ENCODE measurements at places on chromosomes 2 and 18.

DNA sequence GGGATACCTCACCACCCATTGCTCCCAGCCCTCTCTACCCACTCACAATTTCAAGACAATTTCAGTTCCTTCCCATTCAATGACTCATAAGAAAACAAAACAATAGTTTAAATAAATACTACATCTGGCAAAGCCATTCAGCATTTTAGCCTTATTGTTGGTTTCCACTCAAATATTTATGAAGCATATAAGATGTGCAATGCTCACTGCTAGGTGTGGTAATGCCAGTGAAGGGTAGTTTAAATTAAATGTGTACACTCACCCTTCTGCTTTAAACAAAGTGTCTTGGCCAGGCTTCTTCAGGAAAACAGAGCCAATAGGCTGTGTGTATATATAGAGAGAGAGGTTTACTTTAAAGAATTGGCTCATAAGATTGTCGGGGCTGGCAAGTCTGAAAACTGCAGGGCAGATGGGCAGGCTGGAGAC, 37.0 kb downstream of the INO80C start:
- DNase-seq: no peak

DNA sequence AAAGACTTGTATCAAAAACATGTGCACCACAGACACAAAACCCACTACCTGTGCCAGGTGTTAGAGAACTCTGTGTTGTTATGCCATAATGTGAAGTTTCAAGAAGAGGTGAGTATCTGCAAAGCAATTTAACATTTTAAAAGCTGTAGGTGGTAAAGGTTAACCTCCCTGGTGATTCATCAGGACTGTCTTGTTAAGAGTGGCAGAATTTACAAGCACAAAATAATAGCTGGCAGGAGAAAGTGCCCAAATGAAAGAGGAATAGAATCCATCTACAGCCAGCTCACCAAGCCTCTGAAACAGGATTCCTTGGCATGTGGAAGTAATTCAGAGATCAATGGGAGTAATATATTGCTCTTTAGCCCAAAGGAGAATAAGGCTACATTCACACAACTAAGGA, 230.7 kb downstream of the AFF3 start:
- DNase-seq: no peak

GRCh38 chr2:120429586-120430500, 83.9 kb downstream of the INHBB start:
- DNase-seq: no peak

DNA sequence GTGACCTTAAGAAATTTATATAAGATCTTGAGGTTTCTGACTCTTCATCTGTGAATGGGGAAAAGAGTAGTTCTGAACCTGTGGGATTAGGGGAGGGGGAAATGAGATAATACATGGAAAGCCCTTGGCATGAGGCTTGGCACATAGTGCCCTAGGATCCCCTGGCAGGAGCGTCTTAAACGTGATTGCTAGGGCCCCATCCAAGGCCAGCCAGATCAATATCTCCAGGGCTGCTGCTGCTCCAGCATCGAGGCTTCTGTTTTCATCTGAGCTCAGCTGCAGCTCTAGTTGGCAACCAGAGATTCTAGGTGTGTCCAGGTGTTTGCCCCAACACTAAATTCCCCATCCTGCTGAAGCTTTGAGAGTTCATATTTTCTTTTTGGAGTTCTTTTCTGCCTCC, 71.0 kb downstream of the IL1R2 start:
- DNase-seq: no peak

- DNase-seq: no peak
These were observed 111.8 kb upstream of the CAB39 start for GRCh38 chr2:230600881-230601280.

GRCh38 chr2:240728361-240728760, 36.7 kb downstream of the AQP12A start:
- DNase-seq: no peak

DNA sequence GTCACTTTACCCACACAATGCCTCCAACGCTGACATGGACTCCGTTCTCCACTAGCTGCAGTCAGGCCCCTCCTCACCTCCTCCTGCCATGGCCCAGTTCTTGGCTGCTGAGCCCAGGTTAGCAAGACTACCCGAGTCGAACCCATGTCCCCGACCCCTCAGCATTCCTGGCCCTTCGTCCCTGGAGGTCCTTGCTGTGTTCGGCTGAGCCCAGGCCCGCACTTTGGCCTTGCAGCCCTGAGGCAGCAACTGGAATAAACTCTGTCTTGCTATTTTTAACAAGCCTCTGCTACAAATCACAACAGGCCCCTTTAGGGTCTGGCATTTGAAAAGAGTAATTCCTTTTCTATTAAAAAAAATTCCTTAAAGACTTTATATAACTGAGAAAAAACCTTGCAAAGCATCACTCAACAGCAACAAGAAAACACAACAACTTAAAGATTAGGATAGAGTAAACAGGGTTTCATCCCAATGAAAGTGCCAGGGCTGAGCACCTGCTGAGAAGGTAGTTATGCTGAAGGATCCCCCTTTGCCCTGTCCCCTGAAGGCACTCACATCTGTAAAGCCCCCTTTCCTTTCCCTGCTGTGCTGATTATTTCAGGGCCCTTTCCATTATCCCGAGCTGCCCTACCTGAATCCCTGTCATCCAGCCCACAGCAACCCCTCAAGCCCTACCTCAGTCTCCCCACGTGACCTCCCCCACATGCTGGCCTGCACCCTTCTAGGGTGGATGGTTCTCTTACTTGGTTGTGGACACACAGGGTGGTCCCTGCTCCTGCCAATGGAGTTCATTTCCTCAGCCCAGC, 120.0 kb upstream of the SNTG2 start:
- no peak for DNase-seq

DNA sequence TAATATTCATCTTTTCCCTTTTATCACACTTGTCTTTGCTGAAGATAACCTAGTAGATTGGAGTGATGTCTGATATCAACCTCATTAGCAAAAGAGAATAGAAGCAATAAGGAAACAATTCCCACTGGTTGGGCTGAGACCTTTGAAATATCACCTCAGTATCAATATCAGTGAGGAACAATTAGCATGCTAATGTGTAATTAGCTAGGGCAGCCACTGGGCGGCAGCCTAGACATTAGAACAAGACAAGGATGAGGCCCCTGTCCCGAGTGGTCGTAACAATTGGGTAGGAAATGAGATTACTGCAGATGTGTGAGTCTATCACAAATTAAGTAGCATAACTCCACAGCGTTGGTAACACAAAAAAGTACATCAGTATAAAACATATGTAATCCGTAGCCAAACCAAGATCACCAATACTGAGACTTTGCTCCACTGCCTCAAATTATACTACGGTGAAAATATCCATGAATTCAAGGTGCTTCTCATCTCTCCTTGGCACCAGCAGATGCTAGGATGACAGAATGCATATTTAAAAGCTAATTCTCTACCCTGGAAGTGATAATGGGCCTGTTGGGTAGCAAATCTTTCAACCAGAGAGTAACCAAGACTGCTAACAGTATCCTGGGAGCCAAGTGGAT, 99.1 kb downstream of the ALPK2 start:
- peak; percentile 55 for DNase-seq

GRCh38 chr2:15640261-15640711, 48.6 kb downstream of the DDX1 start:
- no peak for DNase-seq

- no peak for DNase-seq
These were observed 138.4 kb downstream of the FAM210A start for GRCh38 chr18:13587937-13588336.

DNA sequence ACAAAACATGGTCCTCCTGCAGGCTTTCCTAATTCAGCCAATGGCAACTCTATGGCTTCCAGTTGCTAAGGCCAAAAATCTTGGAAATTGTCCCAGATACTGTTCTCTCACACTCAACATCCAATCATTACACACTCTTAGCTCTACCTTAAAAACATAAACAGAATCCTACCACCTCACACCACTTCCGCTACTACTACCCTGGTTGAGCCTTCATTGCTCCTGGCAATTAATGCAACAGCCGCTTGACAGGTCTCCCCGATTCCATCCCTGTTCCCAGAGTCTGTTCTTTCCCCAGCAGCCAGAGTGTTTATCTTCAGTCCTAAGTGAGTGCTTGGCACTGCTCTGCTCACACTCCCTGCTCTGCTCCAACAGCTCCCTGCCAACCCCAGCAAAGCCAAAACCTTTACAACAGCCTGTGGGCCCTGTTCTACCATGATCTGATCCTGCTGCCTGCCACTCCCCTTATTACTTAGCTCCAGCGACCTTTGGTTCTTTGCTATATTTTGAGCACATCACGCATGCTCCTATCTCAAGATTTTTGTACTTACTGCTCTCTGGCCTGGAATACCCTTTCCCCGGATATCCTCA, 67.5 kb upstream of the AMMECR1L start:
- no peak for DNase-seq

DNA sequence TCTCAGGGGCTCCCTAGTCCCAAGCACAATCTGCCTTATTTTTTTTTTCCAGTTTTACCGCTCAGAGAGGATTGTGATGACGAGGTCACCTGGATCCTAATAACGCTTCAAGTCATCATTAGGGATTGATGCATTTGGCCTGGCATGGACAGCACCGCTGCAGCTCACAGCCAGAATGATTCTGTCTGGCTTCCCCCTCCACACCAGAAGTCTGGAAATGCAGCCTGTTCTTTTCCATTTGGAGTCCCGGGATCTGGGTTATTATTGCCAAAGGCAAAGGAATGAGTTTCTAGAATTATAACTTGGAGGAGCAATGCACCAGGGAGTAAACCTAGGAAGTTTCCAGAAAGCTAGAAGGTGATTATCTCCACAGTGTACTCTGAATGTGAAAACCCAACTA, 81.1 kb upstream of the TAF1B start:
- no peak for DNase-seq

DNA sequence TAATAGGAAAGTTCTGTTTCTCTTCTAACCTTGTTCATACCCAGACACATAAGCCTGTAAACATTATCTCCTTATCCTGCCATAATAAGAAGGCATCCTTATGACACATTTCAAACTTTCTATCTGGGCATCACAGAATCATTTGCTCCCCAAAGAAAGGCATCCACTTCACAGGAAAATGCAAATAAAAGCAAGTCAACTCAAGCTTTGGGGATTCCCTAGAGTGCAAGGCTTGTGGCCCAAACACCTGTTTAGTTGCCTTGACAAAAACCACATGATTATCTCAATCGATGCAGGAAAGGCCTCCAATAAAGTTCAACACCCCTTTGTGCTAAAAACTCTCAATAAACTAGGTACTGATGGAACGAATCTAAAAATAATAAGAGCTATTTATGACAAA, 195.7 kb upstream of the GALNT5 start:
- DNase-seq: no peak

GRCh38 chr2:17208511-17208910, 309.7 kb downstream of the RAD51AP2 start:
- DNase-seq: no peak

DNA sequence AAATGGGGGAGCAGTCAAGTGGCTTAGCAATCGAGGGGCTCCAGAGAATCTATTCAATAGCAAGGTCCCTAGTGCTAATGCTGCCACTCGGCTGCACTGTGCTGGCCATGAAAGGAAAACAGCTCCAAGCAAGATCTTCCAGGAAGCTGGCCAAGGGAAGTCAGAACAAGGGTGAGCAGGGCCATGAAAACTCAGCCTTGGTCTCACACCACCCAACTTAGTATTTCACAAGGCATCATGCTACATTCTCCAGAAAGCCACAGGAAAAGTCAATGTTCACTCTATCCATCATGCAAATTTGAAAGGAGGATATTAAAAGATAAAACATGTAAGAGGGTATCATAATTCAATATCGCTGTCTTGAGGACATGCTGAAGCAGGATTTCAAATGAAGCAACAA, 35.7 kb downstream of the NRP2 start:
- no peak for DNase-seq

GRCh38 chr2:81304154-81304830, 999.7 kb upstream of the LRRTM1 start:
- no peak for DNase-seq

DNA sequence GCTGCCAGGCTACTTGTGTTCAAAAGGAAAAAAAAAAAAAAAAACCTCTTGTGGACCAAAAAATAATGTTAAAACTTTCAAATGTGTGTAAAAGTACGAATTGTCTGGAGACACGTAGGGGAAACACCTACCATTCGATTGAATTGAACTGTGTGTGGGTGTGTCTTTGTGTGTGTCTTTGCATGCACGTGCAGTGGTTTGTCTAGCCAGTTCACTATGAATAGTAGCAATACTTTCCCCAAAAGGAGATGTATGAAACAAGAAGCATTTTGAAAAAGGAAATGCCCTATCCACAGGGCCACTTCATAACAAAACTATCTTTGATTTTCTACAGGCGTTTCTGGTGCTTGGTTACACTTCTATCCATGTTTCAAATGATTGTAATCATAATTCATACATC, 186.8 kb downstream of the RPRM start:
- no peak for DNase-seq

DNA sequence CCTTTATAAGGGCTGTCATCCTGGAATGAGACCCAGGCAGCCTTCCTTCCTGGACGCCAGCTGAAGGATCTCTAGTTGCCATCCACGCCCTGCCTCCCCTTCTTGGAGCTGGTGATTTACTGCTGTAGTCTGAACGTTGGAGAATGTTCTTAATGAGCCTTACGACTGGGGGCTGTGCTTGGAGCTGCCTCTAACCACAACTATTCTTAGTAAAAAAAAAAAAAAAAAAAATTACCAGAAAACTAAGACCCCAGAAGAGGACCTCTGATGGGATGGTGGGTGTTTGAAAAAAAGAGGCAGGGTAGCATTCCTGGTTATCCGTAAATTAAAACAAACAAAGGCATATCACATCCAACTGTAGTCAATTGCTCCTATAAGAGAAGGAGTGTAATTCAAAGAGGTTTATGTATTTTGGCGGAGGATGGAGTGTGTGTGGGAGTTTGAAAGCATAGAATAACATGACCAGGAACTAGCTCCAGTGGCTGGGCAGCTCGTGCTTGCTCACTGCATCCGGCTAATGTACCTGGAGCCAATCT, 105.4 kb downstream of the QPCT start:
- DNase-seq: no peak

DNA sequence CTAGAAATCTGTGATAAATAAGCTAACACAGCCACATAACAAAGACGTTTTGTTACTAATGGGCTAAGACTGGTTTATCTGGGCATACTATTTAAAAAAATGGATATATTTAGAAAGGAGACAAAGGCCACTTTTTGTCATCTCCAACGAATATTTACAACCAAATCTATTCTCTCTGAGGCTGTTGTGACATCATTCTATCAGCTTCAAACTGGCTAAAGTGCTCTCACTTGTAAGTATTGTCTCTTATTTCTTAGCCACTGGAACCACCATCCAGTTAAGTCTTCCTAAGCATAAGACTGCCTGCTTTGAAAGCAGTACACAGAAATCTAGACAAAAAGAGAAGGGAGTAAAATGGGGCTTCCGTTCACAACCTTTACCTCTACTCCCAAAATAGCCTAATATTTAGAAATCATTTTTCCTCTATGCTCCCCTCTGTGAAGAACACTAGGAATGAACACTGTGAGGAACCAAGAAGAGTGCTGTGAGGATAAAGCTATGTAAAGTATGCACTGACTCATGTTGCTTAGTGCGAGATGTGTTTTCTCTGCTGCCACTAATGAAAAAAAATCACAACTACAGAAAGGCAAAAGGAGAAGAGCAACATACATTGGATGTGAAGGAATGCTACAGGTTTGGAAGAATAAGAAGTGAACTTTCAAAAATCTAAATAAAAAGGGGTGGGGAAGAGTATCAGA, 264.1 kb downstream of the EXOC6B start:
- no peak for DNase-seq

GRCh38 chr2:28588292-28588670, 92.4 kb downstream of the PLB1 start:
- no peak for DNase-seq
